CD4-positive, CD25-positive, alpha-beta regulatory T cell (primary cell): ENCODE measurements at places on chromosomes 12 and 14.

DNA sequence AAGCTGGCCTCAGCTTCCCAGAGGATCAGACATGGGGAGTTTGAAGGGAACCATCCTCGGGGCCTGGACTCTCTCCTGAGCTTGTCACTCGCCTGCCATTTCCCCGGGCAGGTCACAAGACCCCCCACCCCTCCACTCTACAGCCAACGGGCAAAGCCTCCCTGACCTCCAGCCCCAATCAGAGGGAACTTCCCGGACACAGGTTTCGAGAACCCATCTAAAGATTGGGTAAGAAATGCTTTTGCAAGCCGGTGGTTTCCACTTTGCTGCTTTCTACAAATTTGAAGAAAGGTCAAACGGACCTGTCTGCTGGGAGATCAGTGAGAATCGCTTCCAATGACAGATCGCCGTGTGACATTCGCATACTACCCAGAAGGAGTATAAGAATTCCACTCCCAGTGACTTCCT, 89.6 kb downstream of the SCARB1 start:
- no peak for DNase-seq

DNA sequence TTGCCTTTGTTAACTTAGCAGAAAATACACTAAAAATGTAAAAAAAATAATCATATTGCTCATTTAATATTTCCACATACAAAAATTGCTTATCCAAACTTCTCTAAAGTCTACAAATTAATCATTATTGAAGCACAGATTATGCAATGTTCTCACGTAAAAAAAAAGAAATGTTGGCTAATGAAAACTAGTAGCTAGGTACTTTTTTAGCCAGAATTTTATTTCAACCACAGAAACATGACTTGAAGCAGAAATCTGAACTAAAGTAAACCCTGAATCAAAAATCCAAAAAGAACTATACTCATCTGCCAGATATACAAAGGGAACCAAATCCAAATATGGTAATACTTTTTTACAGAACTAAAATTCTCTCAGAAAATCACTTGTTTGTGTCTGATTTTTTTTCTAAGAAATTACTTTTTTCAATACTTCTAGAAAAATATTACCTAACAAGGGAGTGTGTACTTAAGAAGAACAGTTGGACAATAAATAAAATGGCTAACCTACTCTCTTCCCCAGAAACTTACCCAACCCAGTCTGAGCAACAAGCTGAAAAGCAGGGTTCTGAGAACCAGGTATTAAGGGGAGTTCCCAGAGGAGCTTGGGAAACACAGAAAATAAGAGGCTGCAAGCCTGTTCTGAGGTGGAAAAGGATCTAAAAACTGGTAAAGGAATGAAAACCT, 78.4 kb upstream of the RAP1B start:
- peak; percentile 58 for DNase-seq

- peak; percentile 50 for DNase-seq
Measured at GRCh38 chr14:50000380-50001150, 107.7 kb downstream of the ARF6 start.

DNA sequence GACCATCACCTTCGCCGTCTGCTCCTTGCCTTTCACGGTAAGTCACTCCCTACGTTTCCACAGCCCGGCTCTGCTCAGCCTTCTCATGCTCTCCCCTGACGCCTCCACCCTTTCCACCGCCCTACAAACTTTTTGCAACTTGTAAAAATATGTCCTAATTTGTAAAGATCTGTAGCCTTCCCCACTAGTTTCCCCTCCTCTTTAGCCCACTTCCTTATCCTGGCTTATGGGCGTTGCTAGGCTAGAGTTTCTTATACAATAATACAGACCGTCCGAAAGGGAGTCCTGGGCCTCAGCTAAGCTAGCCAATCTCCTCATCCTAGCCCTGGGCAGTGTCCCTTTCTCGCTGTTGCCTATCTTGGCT, 1.2 kb downstream of the PTGER2 start:
- DNase-seq, result no peak

DNA sequence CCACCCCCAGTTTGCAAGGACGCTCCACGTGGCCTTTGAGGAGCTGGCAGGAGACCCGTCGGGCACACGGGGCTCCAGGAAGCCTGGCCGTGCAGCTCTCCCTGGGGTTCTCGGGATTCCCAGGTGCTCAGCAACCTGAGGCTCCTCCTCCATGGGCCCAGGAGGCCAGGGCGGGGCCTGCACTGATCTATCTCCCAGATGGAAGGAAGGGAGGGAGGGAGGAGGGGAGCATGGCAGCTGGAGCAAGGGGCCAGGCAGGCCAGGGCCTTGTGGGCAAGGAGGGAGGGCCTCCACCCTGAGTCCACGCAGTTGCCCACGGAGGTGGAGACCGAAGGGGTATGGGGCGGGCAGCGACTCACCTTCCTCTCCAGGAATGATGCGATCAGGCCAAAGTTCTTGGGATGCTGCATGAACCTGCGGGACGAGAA, 127.3 kb downstream of the RFLNA start:
- no peak for DNase-seq

DNA sequence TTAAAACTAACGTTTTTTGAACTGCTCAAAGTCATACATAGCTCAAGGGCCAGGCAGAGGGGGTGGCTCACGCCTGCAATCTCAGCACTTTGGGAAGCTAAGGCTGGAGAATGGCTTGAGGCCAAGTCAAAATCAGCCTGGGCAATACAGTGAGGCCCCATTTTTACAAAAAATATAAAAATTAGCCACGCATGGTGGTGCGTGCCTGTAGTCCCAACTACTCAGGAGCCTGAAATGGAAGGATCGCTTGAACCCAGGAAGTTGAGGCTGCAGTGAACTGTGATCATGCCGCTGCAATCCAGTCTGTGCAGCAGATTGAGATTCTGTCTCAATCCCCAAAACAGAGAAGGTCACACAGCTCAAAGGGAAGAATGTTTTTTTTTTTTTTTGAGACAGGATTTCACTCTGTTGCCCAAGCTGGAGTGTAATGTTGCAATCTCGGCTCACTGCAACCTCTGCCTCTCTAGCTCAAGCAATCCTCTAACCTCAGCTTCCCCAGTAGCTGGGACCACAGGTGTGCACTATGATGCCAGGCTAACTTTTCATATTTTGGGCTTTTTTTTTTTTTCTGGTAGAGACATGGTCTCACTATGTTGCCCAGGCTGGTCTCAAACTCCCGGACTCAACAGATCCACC, 2.9 kb downstream of the RBM23 start:
- no peak for DNase-seq

GRCh38 chr14:70885343-70886022, 21.8 kb upstream of the PCNX1 start:
- DNase-seq, result no peak

GRCh38 chr12:131828671-131829355, 620 bp downstream of the MMP17 start:
- peak; percentile 24 for DNase-seq

DNA sequence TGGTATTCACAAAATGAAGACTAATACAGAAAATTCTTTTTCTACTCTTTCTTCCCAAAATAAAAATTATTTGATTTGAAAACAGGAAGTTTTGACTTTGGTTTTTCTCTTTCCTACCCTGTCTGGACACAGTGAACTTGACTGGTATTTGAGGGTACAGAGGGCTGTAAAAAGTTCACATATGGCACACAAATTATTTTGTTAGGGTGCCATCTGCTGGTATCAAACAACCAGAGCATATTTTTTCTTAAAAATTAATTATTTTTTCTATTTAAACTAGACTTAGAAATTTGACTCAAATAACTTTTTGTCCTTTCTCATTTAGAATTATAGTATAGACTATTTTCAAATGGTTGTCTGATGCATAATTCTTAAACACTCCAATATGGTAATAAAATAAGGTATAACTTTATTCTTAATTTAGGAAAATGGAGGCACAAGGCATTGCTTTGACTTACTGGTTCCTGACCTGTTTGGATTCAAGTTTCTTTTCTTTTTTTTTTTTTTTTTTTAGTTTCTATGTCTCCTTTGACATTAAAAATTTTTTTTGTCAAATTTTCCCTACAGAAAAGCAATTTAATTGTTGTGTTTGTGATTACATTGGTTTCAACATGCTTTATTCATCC, 390.6 kb downstream of the PRKD1 start:
- no peak for DNase-seq

DNA sequence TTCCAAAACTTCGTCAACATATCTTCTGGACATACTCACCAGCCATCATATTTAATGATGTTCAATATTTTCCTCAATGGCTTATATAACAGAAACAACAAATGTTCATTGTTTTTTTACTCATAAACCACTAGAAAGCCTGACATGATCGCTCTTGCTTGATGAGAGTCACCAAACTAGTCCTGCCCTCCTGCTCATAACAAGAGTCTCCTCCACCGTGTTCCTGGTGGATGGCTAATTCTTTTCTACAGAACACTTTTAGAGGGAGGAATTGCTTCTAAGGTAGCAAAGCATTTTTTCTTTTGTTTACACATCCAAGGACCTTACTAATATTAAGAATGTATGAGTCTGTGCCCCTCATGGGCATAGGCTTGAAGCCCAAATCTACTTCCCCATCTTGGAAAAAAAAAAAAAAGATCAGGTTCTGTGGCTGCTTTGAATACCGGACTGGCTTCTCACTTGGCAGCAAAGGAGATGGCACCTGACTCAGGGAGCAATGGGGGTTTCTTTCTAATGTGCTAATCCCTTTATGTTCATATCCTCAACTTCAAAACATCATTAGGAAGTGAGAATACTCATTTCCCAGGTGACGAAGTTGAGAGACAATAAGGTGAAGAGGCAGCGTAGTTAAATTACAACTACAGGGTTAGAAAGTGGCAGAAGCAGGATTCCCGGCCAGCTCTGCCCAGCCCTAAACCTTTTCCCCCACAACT, 188.8 kb downstream of the EPS8 start:
- DNase-seq, result no peak

DNA sequence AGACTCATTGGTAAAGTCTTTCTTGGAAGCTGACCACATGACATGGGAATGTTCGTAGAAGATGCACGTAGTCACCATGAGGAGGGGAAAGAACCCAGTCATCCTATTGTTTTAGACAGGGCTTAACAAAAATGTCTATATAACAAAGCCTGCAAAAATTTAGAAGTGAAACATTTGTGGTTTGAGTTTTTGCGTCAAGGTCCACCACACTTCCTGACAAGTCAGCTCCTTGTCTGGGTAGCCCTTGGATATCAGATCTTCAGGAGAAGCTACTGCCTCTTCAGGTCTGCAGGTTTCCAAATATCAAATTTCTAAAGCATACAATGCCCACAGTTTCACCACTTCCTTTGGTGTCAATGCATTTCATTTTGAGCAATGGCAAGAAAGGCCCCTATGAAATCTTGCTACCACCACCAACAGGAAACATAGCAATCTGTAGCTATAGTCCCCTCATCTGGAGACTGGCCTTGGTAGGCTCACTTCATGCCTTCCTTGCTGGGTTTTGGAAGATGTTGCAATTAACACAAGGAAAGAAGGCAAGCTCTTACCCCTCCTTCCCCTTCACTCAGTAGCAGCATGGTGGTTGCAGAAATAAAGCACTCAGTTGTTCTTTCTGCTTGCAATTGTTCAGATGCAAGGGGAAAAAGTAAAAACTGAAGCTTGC, 235.2 kb downstream of the PCNX1 start:
- no peak for DNase-seq

DNA sequence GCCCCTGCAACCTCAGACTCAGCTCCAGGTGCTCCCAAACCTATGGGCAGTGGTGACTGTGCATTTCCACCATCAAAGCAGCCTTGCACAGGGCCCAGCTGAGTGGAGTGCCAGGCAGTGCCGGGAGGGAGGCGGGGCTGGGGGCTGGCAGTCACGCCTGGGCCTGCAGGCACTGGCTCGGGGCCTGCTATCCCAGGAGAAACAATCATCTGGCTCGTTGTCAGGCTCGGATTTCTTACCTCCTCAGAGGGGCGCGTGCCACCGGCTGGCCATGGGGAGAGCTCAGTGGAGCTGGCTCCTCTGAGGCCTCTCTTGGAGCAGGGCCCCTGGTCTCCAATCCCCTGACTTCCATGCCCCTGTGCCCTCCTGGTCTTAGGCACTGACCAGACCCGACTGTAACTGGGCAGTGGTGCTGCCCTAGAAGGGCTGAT, 20.2 kb upstream of the PPP1R13B start:
- DNase-seq, result no peak

DNA sequence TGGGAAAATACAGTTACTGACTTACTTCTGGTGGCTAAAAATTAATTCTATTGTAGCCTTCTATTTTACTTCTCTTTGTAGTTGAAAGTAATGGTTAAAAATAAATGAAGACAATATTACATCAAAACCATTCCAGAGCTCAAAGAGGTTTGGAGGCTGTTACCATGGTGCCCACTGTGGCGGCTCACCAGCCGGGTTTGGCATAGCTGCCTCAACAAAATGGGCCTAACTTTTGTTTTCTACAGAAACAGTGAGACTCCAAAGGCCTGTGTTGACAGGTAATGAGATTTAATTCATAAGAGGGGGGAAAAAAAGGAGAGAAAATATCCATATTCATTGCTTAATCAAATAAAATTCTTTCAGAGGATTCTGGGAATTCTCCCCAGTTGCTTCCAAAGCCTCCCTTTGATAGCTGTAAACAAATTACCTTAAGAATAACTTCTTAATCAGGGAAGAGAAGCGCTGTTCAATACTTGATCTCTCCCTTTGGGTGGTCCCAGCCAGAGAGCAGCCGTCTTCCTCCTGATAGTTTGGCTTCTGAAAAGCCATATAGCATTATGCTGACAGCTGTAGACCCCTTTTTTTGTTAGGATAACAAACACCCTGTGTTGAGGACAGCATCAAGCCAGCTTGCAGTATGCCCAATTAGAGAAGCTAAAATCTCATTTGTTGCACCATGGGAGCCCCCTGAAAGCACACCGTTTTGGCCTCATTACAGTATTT, 266.8 kb downstream of the NEDD1 start:
- no peak for DNase-seq

DNA sequence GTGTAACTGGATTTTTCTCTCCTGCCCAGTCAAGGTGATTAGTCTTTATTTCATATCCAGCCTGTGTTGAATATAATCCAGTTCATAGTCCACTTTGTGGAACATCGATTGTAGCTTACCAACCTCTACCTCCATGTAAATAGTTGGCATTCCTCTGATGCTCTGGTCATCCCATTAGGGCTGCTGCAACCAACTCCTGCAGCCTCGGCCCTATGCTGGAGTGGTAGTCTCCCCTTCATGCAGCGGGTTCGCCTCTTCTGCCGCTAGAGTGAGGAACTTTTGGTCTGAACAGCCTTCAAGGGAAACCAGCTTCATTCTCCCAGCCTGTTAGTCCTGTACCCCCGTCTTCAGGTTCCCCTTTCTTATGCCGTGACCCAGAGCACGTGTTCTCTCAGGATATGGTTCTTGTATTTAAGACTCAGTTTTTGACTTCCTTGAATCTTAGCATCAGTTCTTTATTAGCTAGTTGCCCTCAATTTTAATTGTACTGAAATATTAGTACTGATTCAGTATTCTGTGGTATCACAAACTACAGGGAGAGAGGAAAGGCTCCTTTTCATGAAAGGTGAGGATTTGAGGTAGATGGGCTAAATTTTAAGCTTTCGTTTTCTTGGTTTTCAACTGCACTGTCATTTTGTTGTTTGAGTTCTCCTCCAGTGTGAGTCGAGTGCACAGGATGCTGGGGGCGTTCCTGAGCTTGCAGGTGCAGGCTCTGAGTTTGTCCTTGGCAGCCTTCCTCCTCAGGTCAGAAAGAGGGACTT, 33.2 kb downstream of the ZNF664 start:
- peak; percentile 18 for DNase-seq

GRCh38 chr12:24759155-24759554, 189.7 kb downstream of the BCAT1 start:
- DNase-seq, result no peak
